Astrocyte of the hippocampus (primary cell): ENCODE measurements at places on chromosomes 2 and 18.

DNA sequence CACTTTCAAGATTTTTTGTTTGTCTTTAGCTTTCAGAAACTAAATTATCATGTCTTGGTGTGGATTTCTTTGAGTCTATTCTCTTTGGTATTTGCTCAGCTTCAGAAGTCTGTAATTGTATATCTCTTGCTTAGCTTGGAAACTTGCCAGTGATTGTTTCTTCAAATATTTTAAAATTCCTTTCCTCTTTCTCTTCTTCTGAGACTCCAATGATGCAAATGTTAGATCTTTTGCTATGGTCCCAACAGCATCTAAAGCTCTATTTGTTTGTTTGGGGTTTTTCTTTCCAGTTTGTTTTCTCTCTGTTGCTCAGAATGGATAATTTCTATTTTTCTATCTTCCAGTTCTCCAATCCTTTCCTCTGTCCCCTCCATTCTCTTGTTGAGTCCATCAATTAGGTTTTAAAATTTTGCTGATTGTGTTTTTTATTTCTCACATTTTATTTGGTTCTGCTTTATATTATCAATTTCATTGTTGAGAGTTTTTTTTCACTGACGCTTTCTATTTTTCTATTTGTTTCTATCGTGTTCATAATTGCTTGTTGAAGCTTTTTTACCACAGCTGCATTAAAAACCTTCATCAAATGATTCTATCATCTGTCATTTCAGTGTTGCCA lies 81.5 kb upstream of the DAPL1 start:
- no peak for DNase-seq

DNA sequence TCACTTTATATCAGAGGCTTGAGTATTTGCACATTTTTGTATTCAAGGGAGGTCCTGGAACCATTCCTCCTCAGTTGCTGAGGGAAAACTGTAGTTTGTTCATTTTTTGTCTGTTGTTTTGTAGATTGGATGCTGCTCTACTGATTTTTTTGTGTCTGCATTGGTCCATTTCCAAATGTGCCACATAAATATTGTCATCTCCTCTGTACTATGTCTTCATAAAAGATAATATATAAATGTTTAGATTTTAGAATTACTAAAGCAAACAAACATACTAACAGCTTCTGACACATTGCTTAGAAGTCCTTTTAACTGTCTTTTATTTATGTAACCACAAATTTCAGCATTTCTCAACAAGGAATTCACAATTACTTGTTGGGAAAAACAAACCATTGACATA lies 356.8 kb downstream of the PLCL1 start:
- no peak for DNase-seq

DNA sequence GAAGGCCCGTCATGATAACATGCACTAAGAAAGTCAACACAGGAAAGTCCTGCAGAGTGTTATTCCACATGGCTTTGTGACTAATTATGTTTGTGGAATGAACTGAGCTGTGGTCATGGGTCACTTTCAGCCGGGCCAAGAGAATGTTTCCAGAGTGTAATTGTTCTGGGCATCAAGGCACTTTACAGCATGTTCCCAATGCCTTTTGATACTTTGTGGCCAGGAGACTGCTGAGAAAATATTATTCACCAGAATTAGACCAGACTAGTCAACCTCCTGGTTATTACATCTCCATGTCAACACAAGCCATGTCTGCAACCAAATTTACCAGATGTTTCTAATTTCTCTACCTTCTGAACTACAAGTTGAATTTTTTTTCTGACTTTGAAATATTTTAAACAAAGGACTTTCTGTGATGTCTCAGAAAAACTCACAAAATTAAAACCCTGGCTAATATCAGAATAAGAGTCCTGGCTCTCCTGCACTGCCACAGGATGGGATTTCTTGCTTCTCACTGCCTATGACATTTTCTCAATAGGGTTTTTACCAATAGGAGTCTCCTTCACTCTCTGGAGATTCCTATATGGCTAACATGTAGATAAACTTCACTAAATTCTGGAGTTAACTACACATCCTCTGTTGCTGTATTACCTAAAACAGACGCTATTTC lies 90.6 kb upstream of the WDR75 start:
- peak; percentile 94 for DNase-seq

DNA sequence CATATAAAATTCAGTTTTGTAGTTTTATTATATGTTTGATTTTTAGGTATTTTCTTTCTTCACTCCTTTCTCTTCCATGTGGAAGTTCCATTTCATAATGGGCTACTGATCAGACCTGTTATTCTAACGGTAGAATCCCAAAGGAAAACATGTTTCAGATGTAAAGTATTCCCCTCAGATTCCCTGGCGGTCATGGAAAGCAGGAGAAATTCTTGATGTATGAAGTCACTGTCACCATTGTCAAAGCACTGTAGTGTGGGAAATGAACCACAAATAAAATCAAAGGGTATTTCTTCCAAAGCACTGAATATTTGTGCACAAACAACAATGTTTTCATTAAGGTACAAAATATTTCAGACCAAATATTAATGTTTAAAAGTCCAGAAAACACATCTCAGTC lies 237.3 kb upstream of the KLHL14 start:
- DNase-seq = peak; percentile 83

DNA sequence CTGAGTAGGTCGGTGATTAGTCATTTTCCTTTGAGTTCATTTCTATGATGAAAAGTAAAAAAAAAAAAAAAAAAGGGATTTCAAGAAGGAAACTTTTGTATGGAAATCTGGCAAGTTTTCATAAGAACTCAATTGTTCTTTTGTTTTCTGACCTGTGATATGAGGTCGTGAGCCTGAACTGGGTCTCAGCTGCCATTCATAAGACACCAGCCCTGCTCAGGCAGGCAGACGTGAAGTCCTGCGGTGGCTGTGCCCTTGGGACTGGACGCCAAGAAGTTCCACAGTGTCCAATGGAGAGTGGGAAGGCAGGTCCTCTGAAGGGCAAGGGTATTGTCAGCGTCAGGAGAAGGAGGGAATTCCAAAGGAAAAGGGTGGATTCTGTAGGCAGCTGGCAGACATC lies 183.9 kb downstream of the NCK2 start:
- no peak for DNase-seq

DNA sequence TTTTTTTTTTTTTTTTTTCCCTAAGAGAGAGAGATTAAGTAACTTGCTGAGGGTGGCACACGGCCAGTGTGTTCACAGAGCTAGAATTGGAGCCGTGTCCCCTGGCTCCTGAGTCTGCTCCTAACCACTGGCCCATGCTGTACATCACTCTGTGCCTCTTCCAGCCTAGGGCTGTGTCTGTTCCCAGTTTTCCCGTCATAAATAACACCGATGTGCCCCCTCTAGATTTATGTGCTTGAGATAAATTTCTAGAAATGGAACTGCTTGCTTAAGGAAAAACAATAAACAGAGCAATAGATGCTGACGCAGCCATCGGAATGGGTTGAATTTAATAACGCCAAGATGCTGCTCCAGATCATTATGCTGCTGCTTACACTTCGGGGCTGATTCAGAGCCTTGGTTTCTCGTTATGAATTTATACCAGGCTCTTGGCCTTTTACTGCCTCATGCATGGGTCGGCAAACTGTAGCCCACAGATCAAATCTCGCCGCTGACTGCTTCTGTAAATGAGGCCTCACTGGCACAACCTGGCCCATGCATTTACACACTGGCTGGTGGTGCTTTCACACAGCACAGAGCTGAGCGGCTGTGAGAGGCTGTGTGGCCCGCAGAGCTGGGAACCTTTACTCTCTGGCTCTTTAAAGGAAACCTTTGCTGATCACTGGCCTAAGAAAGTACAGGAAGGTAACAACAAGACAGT lies 58.1 kb downstream of the NDUFA10 start:
- DNase-seq = no peak

- DNase-seq = no peak
Observed at GRCh38 chr2:102266204-102266603, 45.2 kb upstream of the IL1RL1 start.

GRCh38 chr18:80232710-80233109 lies 14.6 kb downstream of the PARD6G start:
- DNase-seq = no peak

GRCh38 chr2:158926478-158926948 lies 41.9 kb upstream of the TANC1 start:
- DNase-seq = peak; percentile 84

GRCh38 chr2:211084352-211084751 lies 528.0 kb downstream of the CPS1 start:
- DNase-seq = no peak

GRCh38 chr2:180169474-180169873 lies 162.4 kb upstream of the CWC22 start:
- DNase-seq = no peak

GRCh38 chr2:27494284-27494943 lies 586 bp downstream of the FNDC4 start:
- peak; percentile 62 for DNase-seq

DNA sequence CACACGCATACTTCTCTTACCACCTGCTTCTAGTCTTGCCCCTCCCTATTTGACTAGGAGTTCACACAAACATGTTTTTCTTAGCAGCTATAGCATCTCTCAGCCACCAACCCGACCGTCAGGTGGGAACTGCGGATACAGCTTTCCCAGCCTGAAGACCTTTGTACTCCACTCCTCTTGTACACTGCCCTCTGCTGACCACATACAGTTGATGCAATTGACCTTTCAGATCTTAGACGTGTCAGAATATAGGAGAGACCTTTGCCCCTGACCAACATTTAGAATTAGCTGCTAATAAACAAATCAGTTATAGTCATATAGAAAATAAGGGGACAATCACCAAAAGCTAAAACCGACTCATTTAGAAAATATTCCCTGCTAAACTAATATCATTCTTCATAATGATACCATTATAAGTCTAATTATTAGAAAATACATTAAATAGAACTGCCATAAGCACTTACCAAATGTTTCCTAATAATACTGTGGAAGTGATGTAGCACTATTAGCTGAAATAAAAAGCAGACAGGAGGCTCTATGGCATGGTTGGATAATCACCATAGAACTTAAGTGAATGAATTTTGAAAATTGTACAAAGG lies 208.4 kb downstream of the RAD51AP2 start:
- DNase-seq = peak; percentile 72

DNA sequence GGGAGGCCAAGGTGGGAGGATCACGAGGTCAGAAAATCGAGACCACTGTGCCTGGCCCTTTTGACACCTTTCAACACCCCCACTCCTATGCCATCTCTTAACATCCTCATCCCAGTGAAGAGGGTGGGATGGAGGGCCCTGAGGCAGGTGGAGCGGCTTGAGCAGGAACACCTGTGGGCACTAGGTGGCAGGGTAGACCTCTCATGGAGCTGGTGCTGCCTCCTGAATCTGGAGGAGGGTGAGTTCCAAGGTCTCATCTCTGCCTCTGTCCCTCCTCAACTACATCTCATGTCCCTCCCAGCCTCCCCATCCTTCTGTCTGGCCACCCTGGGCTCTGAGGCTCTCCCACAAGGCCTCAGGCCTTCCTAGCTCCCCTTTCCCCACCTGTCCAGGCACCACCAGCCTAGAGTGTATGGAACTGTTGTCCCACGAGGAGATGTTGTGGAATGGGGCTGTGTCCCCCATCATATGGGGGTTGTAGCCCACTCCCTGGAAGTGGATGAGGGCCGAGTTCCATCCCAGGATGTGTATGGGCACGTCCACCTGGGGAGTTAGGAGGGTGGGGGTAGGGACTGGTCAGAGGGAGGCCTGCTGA lies 17.0 kb upstream of the CRYBA2 start:
- no peak for DNase-seq

- no peak for DNase-seq
Observed at GRCh38 chr18:37042381-37042780, 213.5 kb downstream of the KIAA1328 start.

DNA sequence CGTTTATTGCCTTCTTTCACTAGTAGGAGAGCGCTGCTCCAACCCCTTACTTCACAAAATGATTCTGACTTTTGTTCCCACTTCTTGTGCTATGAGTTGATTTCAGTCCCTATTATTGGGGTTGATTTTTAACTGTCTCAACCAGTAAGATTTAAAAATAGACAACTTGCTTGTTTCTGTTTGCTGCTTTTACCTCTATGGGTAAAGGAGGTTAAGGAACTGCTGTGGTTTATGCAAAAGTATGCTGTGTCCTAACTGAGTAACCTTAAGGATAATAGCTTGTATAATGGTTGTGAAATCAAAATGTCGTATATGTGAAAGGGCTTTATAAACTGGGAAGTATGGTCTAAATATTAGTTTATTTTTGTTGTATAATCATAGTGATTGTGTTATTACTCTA lies 22.6 kb downstream of the ALMS1 start:
- DNase-seq = no peak

DNA sequence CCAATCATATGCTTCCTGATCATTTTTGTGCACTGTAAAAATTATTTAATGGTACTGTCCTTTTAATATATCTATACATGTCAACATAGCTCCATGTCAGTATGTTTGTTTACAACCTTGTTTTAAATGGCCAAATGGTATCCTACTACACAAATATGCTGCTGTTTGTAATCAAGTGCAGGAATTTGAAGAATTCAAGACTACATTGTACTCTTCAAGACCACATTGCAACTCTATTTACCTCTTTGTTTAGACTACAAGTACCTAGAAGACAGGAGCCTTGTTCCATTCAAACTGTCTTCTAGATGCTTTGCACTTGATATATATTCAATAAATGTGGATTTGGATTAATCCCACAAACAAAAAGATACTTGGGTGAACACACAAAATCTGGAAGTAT lies 41.7 kb downstream of the CNTNAP5 start:
- no peak for DNase-seq

- DNase-seq = no peak
Observed at GRCh38 chr18:25825979-25826776, 264.2 kb downstream of the SS18 start.

- DNase-seq = peak; percentile 83
Observed at GRCh38 chr2:193966590-193966989, 1690.4 kb upstream of the SLC39A10 start.

DNA sequence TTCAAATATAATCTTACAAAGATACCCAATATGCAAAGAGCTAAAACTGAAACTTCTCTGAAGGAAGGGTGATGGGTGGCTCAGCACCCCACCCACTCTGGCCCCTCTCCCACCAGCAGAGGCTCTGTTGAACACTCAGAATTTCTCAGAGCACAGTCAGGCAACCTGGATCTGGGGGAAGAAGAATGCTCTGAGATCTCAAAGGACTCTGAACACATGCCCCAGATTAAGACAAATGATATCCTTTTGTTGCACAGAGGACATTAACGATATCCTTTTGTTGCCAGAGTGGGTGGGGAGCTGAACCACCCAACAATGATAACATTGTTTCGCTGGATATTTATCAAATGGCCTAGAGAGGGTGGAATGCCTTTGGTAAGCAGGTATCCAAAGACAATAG lies 104.8 kb downstream of the LBH start:
- no peak for DNase-seq

GRCh38 chr18:32438173-32438572 lies 32.5 kb downstream of the GAREM1 start:
- no peak for DNase-seq

DNA sequence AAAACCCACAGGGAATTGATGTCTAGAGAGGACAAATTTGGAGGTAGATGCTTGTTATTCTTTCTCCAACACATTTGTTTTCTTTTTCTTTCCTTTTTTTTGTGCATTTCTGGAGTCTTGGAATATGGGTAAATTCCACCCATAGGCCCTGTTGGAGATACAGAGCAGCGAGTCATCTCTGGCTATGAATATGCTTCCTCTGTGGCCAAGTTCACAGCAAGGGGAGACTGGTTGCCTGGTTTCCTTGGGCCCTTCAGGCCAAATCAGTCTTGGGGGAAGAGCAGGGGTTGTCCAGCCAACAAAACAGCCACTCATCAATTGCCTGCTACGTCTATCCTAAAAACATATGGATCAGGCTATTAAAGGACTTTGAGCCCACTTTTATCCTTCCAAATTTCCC lies 27.5 kb downstream of the SP100 start:
- DNase-seq = peak; percentile 26
